Astrocyte of the hippocampus (primary cell): ENCODE measurements at places on chromosomes 1 and 21.

DNA sequence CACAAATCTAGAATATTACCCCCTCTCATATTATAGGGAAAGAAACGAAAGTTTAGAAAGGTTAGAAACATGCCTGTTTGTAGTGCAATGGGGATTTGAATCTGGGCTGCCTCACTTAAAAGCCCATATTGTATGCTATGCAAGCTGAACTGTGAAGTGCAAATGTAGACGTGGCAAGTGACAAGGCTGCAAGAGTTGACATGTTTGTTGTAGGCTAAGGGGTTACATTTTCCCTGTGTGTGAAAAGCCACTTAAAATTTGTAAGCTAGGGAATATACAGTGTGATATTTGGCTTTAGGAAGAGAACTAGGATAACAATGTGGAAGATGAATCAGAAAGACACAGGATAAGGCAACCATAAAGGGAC, 29.0 kb downstream of the WDR26 start:
- DNase-seq: no peak

DNA sequence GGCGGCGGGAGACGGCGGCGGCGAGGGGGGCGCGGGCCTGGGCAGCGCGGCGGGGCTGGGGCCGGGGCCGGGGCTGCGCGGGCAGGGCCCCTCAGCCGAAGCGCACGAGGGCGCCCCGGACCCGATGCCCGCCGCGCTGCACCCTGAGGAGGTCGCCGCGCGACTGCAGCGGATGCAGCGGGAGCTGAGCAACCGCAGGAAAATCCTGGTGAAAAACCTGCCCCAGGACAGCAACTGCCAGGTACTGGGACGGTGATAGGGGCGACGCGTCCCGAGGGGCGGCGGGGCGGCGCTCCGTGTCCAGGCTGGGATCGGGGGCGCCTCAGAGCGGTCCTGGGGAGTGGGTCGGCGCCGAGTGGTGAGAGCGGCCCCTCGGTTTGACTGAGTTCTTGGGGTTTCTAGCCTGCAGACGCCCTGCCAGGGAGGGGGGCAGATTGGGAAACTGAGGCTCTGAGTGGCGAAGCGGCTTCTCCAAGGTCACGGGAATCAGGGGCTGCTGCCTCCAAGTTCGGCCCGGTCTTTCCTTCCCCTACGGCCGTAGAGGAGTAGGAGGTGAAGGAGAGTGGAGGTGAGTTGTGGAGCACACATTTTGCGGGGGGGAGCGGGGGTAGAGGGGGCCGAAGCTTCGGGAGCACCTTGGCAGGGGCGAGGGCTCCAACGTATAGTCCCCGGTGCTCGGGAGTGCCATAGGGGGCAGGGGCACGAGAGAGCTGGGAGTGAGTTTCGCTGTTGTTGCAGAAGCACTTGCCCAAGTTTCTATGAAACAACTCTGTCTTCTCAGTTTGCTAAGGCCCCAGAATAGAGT, 508 bp downstream of the RAVER2 start:
- peak; percentile 66 for DNase-seq

- DNase-seq: peak; percentile 85
Measured at GRCh38 chr1:86757272-86757984, 53.1 kb downstream of the SH3GLB1 start.

DNA sequence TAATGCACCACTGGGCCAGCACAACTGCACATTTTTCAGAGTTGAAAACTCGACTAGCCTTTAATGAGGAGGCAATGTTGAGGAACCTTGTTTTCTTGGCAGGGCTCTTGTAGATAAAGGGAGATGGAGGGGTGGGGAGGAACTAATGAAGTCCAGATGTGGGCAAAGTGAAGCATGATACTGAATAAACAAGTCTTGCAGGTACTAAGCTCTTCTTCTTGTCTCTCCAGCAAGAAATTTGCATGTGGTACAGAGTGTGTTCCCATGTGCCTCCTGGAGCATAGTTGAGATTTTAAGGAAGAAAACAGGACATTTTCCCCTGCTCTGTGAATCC, 47.0 kb downstream of the PLPP3 start:
- no peak for DNase-seq

- DNase-seq: no peak
Measured at GRCh38 chr1:53362851-53363642, 35.2 kb upstream of the LRP8 start.

DNA sequence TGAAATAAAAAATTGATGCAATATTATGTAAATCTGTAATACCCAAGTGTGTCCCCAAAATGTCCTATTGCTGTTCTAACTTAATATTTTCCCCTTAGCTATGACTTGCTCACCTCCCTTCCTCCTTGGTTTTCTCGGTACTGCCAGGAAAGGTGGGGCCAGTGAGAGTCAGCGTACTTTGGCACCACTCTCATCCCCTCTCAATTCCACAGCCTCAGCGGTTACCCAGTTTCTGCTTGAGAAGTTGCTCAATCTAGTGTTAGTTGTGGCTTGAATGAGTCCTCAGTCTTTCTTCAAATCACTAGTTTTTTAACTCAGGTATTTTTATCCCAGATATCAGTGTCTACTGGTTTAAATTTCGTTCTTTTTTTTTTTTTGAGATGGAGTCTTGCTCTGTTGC, 32.3 kb downstream of the BCAS2 start:
- DNase-seq: peak; percentile 3

- no peak for DNase-seq
Measured at GRCh38 chr1:42845866-42846256, 552 bp upstream of the ZNF691 start.

DNA sequence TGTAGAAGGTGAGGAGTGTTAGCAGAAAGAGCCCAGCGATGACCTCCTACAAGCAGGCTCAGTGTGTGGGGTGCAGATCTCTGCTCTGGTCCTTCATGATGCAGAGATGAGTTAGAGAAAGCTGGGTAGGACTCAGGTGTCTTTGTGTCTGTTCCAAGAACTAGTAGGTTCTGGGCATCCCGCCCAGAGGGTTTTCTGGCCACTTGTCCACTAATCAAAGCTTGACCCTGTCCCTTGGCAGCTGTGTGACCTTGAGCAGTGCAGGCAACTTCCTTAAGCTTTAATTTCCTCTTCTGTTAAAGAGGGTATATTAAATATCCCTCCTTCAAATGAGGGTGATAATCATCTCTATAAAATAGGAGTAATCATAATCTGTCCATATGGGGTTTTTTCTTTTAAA, 54.7 kb upstream of the WNT4 start:
- no peak for DNase-seq

- DNase-seq: peak; percentile 86
Measured at GRCh38 chr1:116168277-116169032, 57.3 kb downstream of the MAB21L3 start.

GRCh38 chr1:14263671-14264070, 334.8 kb upstream of the KAZN start:
- DNase-seq: no peak

DNA sequence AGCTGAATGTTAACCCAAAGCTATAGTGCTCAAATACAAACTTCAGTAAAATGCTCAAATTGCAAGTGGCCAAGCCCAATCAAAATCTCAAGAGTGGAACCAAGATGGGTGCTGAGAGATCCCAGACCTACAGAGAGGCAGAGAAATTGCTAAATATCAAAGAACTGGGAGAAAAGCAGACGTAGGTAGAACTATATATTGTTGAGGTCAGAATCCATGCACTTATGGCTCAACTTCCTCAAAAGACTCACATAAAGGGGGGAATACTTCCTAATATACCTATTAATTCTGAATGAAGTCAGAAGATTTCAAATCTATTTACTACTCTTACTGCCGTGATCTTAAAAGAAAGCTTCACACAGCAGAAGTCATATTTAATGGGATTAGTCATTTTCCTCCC, 65.2 kb downstream of the PUM1 start:
- no peak for DNase-seq

DNA sequence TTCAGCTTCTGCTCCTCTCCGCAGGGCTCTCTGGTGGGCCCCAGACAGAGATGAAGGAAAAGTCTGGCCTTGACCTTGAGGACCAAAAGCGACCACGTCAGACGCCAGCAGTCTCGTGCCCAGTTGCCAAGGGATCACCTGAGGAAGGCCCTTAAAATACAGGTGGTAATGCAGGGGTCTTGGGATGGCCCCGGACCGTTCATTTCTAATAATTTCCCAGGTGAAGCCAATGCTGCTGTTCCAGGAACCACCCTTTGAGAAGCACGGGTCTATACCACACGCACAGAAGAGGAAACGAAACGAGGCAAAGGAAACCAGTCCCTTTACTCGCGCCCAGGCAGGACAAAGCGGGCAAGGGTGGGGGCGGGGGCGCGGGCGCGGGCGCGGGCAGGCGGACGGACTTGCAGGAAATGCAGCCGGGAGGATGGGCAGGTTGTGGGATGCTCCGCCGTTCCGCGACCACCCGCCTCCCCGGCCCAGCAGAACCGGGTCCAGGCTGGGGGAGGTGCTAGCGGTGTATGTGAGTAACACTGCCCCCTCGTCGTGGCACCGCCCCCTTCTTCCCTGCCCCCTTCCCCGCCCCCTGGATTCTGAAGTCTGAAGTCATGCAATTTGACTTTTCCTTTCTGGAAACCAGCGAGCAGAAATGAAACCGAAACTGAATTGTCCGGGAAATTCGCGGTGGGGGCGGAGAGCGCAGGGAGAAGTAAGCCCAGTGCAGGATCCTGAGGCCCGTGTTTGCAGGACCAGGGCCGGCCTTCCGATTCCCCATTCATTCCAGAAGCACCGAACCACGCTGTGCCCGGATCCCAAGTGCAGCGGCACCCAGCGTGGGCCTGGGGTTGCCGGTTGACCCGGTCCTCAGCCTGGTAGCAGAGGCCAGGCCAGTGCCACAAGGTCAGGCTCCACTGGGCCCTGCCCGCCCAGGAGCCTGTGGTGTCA, 5.8 kb upstream of the MX1 start:
- peak; percentile 94 for DNase-seq

DNA sequence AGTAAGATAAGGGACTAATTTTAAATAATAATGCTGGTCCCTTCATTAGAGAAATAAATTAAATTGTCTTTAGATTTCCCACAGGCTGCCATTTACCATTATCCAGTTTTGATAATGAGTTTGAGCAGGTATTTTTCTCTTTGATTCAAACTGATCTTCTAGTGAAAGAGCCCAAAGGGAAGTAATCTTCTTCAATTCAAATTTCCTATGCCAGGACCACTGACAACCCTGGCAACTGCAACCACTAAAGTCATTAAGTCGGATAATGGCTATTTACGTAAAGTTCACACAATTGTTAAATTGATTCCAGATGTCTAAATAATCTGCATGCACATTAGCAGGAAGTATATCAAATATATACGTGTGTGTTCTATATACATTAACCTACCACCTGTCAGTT, 399.3 kb downstream of the PTPRC start:
- DNase-seq: no peak

- no peak for DNase-seq
Measured at GRCh38 chr1:2112280-2112701, 62.1 kb downstream of the PRKCZ start.

- DNase-seq: no peak
Measured at GRCh38 chr1:220500372-220500771, 27.6 kb upstream of the MARK1 start.

DNA sequence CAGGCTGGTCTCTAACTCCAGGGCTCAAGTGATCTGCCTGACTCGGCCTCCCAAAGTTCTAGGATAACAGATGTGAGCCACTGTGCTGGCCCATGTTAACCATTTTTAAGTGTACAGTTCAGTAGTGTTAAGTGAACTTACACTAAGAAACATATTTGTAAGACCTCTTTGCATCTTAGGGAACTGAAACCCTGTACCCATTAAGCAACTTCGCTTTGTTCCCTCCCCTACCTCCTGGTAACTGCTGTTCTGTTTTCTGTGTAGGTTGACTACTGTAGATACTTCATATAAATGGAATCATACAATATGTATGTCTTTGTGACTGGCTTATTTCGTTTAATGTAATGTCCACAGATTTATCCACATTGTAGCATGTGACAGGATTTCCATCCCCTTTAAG, 11.0 kb downstream of the NUDC start:
- DNase-seq: no peak

DNA sequence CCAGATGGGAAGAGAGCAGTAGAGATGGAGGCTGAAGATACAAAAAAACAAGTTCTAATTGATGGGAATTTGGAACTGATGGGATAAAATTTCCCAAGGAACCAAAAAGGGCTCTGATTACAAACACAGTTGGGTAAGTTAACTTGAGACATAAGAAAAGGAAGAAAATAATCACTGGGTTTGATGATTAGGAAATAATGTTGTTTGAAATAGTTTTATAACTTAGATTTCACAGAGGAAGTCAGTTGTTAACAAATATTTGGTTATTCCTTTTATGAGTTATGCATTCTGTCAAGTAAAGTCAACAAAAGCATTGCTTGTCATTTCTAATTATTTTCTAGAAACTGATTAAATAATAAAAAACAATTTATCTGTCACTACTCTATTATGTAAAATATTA, 20.4 kb upstream of the SUCO start:
- no peak for DNase-seq

GRCh38 chr1:227941509-227942020, 6.2 kb downstream of the WNT9A start:
- DNase-seq: no peak

DNA sequence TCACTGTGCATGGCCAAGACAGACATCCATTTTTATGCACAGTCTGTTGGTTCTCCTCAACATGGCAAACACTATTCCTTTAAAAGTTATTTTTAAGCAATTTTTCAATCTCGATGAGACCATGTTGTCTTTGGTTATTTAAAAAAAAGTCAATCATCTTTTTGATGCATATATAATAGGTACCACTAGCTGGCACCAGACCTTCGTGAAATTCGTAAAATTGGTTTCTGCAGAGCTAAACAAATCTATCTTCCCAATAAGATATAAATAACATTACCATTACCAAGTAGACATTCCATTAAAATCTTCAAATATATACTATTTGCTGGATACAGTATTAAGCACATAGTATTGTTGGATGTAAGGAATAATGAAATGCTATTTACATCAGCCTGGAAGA, 220.0 kb upstream of the GREM2 start:
- no peak for DNase-seq

DNA sequence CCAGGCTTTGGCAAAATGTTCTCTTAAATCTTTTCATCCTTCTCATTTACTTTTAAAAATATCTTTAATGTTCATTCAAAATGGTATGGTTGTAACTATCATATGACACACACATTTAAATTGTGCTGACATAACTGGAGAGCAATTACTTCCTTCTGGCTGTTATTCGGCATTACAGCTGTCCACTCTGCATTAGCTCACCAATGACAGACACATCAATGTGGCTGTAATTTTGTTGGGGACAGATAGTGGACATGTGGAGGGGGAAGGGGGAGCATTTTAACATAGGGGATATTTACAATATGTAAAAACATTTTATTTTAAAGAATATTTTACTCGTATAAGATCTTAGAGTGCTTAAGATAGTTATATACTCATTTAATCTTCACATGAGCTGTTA, 319.8 kb downstream of the HMCN1 start:
- DNase-seq: no peak

GRCh38 chr1:6260961-6261614, at the start of gene GPR153:
GPR153 (minus strand) TSS chr1:6261098; CDS start chr1:6254905, 6,193 bp downstream.
- peak; percentile 74 for DNase-seq
